ENCODE measurements at places on chromosomes 5 and 9. TPM values are rescaled to one million over a fixed set of nuclear protein-coding genes. Genes with fewer than 3 reads are reported as not detected.

The RMRP gene
- total RNA-seq: 162,287 TPM

DNA sequence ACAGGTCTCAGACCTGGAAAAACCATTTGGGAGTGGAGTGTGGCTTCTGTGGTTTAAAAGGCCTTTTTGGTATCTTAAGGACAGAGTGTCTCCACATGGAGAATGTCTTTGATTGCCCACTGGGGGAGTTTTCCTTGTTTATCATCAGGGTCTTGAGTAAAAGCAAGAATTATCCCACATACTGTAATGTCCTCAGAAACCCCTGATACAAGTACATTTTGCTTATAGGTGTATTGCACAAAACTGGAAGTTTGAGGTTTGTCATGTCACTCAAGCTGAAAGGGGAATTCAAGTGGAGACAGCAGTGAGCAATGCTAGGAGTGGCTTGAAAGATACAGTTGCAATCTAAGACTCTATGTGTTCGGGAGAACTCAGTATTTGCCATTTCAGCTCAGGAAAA lies 62.7 kb upstream of the GRAMD2B start:
- no peak for DNase-seq

DNA sequence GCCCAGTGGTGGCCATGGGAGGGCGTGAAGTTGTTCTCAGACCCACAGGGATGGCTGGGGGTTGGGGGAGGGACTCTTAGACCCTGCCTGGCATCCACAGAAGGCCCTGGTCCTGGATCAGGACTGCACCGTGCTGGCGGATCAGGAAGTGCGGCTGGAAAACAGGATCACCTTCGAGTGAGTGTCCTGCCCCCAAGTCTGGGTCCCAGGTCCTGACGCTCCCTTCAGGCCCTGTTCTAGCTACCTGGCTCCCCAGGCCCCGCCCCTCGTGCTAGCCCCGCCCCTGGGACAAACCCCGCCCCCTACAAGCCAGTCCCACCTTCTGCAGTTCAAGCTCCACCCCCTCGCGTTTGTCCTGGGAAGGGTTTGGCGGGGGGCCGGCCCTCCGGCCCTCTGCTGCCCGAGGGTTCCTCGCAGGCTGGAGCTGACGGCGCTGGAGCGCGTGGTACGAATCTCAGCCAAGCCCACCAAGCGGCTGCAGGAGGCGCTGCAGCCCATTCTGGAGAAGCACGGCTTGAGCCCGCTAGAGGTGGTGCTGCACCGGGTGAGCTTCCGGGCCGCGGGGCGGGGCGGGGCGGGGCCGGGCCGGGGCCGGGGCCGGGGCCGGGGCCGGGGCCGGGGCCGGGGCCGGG lies 12.9 kb downstream of the RGS14 start:
- DNase-seq: peak; percentile 85

GRCh38 chr5:64811050-64811640 lies 42.4 kb downstream of the CWC27 start:
- DNase-seq: peak; percentile 61

DNA sequence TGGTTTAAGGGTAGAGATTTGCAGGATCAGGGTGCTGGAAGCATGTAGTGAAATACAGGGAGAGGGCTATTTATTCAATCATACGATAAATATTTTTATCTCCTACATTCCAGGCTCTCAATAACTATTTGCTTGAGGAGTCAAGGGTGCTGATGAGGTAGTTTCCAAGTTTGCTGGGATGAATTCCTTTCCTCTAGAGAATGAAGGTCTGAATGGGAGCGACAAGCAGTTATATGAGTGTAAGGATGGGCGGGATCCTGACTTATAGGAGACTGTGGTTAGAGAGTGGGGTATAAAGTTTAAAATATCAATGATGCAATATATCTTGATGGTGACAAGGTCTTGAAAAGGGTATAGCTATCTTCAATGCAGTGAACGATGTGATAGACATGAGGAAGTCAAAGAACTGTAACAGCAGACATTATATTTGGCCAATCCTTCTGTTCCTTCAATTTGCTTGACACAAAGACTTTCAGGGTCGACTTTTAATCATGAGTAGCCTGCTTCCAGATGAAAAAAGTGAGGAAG lies 201.1 kb upstream of the HAPLN1 start:
- DNase-seq: peak; percentile 54

DNA sequence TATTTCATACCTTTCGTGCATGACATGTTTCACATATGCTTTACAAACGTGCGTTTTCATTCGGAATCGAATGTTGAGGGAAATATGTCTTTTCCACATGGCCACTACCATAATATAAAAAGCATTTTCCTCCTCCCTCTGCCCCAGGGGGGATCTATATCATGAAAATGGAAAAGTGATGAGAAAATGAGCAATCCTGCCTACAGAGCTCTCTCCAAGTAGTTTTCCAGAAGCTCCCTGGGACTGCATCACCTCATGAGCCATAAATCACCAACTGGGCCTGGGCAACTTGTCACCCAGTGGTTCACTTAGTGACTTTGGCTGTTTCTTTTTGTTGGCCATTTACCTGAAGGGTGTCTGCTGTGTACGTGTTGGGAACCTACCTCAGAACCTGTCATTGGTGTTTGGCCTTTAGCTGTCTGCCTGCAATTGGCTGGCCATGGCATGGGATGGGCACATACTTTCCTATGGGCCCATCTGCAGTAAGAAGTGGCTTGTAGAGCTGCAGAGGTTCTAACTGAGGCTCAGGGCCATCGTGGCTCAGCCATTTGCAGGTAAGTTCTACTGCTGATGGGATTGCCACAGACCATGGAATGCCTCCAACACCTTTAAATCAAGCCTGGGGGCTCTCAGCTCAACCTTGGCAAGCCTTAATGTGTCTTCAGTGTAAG lies 9.5 kb upstream of the TIFAB start:
- DNase-seq: no peak

DNA sequence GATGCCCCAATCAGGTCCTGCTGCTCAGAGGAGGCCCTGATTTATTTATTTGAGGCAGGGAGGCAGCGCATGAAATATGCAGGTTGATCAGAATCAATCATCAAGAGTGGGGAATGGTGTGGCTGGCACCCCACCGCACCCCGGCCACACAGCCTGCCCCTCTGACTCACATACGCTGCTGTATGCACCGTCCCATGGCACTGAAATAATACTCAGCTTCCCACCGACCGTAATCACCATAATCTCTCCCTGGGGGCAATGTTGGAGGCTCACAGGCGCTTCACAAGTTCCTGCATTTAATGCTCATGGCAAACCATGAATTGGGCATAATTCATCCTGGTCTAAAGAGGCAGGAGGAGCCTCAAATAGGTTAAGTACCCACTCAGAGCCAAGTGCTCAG lies 141.2 kb upstream of the TBC1D2 start:
- DNase-seq: no peak

DNA sequence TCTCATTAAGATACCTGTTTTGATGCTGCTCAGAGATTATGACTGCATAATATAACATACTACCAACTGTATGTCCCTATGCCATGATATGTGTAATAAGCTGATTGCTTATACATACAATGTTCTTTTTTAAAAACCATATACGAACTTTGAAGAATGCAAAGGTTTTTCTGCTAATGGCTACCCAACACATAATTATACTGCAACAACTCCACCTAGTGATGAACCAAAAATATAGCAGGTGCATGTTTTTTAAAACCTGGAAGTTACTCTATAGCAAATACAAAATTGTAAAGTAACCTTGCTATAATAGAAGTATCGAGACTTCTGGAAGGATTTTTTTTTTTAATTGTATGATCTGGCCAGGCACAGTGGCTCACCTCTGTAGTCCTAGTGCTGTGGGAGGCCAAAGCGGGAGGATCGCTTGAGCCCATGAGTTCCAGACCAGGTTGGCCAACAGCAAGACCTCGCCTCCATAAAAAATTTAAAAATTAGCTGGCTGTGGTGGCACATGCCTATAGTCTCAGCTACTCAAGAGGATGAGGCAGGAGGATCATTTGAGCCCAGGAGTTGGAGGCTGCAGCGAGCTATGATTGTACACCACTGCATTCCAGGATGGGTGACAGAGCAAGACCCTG lies 49.1 kb downstream of the HOMER1 start:
- DNase-seq: peak; percentile 65

GRCh38 chr9:137445275-137445807 lies 4.2 kb upstream of the ENTPD8 start:
- DNase-seq: peak; percentile 77

The SPZ1 gene
- total RNA-seq: not detected

DNA sequence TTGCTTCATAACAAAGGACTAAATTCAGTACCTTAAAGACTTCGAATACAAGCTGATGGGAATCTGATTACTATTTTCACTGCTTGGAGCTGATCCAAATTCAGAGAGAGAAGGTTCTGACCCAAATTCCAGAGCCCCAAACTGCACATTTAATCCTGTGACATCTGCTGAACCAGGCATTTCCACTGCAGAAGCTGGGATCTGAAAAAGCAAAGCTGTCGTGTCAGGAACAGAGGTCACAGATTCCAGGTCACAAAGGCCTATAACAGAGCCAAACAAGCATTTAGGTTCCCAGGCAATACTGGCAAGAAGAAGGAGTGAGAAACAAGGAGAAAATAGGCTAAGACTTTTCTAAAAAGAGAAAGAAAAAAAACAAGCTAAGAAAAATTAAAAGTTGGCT lies 105.3 kb downstream of the UBAP2 start:
- DNase-seq: peak; percentile 46

The WNT8A gene
- total RNA-seq: not detected

GRCh38 chr5:2415678-2416077 lies 335.8 kb downstream of the IRX2 start:
- DNase-seq: no peak

GRCh38 chr9:132031467-132032237 lies 48.0 kb downstream of the MED27 start:
- DNase-seq: peak; percentile 27

DNA sequence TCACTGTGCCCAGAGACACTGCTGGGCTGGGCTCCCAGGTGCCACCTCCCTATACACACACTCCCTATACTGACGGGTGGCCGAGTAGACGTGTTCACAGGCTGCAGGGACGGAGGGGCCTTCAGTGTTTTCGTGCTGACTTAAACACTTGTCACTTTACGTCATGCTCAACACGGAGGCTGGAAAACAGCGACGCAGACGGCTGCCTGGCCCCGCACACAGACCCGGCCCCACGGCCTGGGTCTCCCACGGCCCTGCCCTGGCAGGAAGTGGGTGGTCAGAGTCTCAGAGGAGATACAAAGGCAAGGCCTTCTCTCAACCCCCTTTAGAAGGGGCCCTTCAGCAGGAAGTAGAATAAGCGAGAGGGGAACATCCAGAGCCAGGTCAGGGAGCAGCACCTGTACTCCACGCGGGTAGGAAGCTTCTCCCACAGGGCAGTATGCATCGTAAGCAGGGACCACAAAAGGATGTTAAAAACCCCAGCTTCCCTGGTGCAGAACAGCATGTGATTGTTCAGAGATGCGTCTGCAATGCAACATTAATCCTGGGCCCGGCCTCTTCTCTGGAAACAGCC lies 11.9 kb upstream of the TBC1D9B start:
- DNase-seq: no peak

DNA sequence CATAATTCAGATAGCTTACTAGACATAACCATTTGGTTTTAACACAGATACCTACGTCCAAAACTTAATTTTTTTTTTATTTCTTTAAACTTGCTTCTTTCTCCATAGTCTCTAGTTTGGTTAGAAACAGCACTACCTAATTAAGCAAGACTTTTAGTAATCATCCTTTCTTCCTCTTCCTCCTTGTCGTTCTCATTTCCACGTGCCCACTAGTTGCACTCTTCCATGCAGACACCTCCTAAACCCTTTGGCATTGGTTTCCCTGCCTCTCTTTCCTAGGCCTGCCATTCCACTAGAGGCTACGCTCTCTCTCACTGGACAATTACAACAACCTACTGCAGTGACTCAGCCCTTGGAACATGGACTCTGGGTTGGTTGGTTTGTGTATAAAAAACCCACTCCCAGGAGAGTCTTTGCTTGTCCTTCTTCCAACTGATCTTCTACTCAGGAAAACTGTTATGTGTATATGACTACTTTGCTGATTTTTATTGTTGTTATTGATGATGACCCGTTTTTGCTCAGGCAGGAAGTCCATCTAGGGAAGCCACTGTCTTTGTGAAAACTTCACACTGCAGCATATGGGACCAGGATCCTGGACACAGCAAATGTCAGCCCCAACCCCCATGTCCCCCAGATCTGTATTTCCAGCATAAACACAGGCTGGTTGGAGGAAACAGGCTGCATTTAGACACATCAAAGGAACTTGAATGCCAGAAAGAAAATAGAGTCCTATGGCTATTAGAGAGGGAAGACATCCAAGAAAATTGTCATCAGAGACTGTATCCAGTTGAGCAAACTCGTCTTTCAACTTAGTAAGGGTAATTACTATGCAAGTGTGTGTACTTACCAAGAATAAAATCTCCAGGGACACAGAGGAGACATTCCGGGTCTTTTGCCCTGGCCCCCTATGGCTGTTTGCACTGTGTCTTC lies 503.2 kb downstream of the GADD45G start:
- DNase-seq: no peak

DNA sequence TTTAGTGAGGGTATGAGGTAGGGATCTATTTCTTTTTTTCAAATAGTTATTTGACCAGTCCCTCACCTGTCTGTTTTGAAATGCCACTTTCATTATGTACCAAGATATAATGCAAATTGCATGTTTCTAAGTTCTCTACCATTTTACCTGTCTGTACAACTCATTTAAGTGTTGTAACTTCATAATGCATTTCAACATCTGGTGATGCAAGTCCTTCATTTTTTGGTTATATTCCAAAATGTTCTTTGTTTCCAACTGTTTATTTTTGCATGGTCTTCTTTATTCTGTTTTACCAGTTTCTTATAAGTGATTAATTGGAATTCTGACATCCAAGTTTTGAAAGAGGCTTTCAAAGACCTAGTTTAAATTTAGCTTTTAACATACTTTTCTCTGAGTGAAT lies 26.8 kb downstream of the TDRD7 start:
- DNase-seq: peak; percentile 27

- no peak for DNase-seq
These were observed 435.1 kb upstream of the CDH9 start for GRCh38 chr5:27473307-27474046.

The RANBP6 gene
- total RNA-seq: 24.9 TPM

DNA sequence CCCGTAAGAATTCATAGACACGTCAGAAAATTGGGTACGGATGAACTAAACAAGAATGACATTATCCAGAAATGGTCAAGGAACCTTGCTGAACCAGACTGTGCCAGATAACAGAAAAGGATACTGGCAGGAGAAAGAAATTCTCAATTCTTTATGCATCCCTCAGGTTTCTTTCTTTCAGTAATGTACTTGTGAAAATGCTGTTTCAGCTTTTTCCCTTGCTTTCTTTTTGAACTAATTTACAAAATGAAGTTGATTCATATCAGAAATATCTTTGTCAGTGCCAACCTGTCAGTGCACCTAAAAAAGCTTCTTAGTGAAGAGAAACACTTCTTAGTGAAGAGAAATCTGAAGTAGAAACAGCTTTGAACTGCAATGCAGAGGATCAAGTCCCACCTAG lies 643.6 kb upstream of the RORB start:
- DNase-seq: no peak

The CENPK gene
- total RNA-seq: 4.9 TPM
